ENCODE measurements at places on chromosomes 1 and 21.

GRCh38 chr1:235857756-235858155 is 8.9 kb downstream of the LYST start:
- no peak overlapping the region for H3K27ac ChIP-seq
- no peaks in the 10 kb centered on the region for H3K4me1 ChIP-seq
- no peaks in the 10 kb centered on the region for H3K36me3 ChIP-seq
- DNase-seq: no peak
- no peak overlapping the region for H3K4me3 ChIP-seq

DNA sequence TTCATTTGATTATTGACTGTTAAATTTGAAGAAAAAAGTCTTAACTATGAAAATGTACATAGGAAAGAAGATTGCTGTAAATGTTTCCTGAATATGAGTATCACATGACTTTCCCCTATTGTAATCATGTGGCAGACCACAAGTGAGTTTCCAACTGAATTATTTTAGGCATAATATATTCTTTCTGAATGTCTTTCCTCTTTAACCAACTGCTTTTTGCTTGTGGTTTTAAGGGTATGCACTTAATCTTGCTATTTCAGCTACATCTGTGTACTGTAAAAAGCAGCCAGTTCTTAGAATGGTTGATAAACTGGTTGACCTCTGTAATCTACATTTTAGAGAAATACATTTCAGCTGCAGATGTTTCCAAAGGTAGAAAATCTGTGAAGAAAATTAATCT is 400.7 kb downstream of the NEGR1 start:
- no peaks in the 10 kb centered on the region for H3K27me3 ChIP-seq
- no peaks in the 10 kb centered on the region for H3K4me1 ChIP-seq
- no peak overlapping the region for H3K27ac ChIP-seq
- no peaks in the 10 kb centered on the region for H3K36me3 ChIP-seq
- H3K4me3 ChIP-seq: no peak overlapping the region
- DNase-seq: no peak

- DNase-seq: no peak
- no peaks in the 10 kb centered on the region for H3K4me1 ChIP-seq
- no peaks in the 10 kb centered on the region for H3K36me3 ChIP-seq
- no peak overlapping the region for H3K4me3 ChIP-seq
These were observed 69.6 kb downstream of the UBIAD1 start for GRCh38 chr1:11342621-11343032.

GRCh38 chr1:207088161-207088560 is 499 bp upstream of the C4BPB start:
- no peaks in the 10 kb centered on the region for H3K27me3 ChIP-seq
- no peak overlapping the region for H3K4me3 ChIP-seq
- H3K36me3 ChIP-seq: no peaks in the 10 kb centered on the region
- H3K27ac ChIP-seq: peak overlapping the region; percentile 80

DNA sequence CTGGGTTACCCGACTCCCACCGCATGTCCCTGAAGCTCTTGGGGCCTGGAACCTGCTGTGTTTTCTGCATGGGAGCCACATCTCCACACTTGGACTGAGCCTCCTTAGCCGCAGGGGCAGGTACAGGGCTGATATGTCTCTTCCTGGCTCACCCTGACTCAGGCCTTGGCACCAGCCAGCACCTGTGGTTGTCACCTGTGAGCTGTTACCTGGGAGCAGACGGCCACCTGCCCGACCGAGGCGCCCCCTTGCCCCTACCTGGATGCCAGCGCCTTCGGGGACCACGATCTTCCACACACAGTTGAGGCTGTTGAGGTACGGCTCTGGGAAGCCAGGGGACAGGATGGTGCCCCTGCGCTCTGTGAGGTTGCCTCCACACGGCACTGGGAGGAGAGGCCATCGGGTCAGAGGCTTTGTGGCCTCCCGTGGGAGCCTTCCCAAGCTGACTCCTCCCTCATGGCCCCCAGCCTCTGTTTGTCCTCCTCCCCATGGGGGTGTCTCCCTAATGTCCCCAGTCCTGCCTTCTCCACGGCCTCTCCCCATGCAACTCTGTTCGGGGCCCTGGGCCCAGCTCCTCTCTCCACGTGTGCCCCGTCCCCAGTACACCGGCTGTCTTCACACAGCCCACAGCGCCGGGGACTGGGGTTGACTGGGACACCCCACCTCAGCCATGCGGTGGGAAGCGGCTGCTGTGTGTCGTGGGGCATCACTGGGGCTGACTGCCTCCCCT is 152.0 kb downstream of the ZSCAN20 start:
- no peak overlapping the region for H3K4me3 ChIP-seq
- H3K27me3 ChIP-seq: no peaks in the 10 kb centered on the region
- no peak for DNase-seq
- no peak overlapping the region for H3K27ac ChIP-seq

- peaks cover 43% of the 10 kb centered on the region for H3K4me1 ChIP-seq
- H3K4me3 ChIP-seq: no peak overlapping the region
- DNase-seq: peak; percentile 45
- H3K27ac ChIP-seq: no peak overlapping the region
- no peaks in the 10 kb centered on the region for H3K27me3 ChIP-seq
These were observed 10.8 kb downstream of the SLC45A3 start for GRCh38 chr1:205669341-205670149.

DNA sequence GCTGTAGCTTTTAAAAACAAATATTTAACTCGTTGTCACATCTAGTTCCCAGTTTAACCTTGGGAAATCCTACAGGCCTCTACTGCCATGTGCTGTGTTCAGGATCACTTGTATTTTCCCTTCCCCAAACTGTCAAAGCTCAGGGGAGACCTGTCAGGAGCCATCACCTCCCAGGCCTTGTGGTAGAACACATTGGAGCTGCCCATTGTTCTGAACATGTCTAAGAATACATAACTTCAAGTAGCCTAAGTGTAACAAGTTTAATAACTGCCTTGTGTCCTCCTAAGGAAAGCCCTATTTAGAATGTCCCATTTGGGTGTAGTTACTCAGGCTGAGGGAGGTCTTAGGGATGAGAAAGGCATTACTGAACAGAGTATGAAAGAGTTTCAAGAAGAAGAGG is 28.6 kb upstream of the PIGC start:
- no peaks in the 10 kb centered on the region for H3K27me3 ChIP-seq
- no peak for DNase-seq
- H3K36me3 ChIP-seq: no peaks in the 10 kb centered on the region
- H3K27ac ChIP-seq: no peak overlapping the region

- H3K36me3 ChIP-seq: no peaks in the 10 kb centered on the region
- H3K27me3 ChIP-seq: no peaks in the 10 kb centered on the region
- no peak overlapping the region for H3K27ac ChIP-seq
These were observed 438.3 kb downstream of the CAMTA1 start for GRCh38 chr1:7223334-7224080.

GRCh38 chr1:223872308-223872901 is 26.7 kb upstream of the TP53BP2 start:
- no peak overlapping the region for H3K4me3 ChIP-seq
- no peak for DNase-seq
- no peaks in the 10 kb centered on the region for H3K4me1 ChIP-seq
- no peak overlapping the region for H3K27ac ChIP-seq
- no peaks in the 10 kb centered on the region for H3K27me3 ChIP-seq

- H3K27me3 ChIP-seq: no peaks in the 10 kb centered on the region
- no peak overlapping the region for H3K4me3 ChIP-seq
- DNase-seq: no peak
- no peak overlapping the region for H3K27ac ChIP-seq
These were observed 90.2 kb upstream of the RUNX3 start for GRCh38 chr1:25020173-25020845.

GRCh38 chr1:14999441-14999840 is 154.1 kb upstream of the TMEM51 start:
- no peak overlapping the region for H3K27ac ChIP-seq
- no peaks in the 10 kb centered on the region for H3K27me3 ChIP-seq
- H3K4me1 ChIP-seq: no peaks in the 10 kb centered on the region
- no peak for DNase-seq
- no peak overlapping the region for H3K4me3 ChIP-seq
- no peaks in the 10 kb centered on the region for H3K36me3 ChIP-seq

DNA sequence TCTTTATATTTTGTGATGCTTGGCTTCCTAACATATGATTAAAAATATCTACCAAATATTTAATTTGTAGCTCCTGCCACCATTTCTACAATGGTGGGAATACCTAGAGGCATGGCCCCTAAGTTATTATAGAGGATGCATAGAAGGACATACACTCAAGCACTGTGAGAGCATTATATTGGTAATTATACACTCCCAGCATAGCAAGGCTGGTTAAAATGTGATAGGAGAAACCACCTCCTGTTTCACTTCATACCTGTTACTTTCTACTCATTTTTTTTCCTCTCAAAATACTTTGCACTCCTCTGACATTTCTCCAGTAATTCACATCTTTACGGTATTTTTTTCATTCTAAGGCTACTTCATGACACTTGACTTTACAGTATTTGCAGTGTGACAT is 92.9 kb downstream of the HS2ST1 start:
- H3K4me3 ChIP-seq: no peak overlapping the region
- H3K27me3 ChIP-seq: no peaks in the 10 kb centered on the region
- H3K36me3 ChIP-seq: no peaks in the 10 kb centered on the region
- no peak for DNase-seq
- H3K27ac ChIP-seq: no peak overlapping the region
- H3K4me1 ChIP-seq: no peaks in the 10 kb centered on the region

GRCh38 chr1:67682659-67683197 is 2.3 kb upstream of the GADD45A start:
- peak overlapping the region; percentile 92 for H3K27ac ChIP-seq
- H3K4me1 ChIP-seq: peaks cover 9% of the 10 kb centered on the region
- no peak for DNase-seq
- no peak overlapping the region for H3K4me3 ChIP-seq

- H3K4me1 ChIP-seq: peaks cover 3% of the 10 kb centered on the region
- H3K4me3 ChIP-seq: peak overlapping the region; percentile 74
- no peaks in the 10 kb centered on the region for H3K27me3 ChIP-seq
- H3K27ac ChIP-seq: peak overlapping the region; percentile 40
- no peaks in the 10 kb centered on the region for H3K36me3 ChIP-seq
These were observed 67.5 kb upstream of the CD1D start for GRCh38 chr1:158112994-158113758.

DNA sequence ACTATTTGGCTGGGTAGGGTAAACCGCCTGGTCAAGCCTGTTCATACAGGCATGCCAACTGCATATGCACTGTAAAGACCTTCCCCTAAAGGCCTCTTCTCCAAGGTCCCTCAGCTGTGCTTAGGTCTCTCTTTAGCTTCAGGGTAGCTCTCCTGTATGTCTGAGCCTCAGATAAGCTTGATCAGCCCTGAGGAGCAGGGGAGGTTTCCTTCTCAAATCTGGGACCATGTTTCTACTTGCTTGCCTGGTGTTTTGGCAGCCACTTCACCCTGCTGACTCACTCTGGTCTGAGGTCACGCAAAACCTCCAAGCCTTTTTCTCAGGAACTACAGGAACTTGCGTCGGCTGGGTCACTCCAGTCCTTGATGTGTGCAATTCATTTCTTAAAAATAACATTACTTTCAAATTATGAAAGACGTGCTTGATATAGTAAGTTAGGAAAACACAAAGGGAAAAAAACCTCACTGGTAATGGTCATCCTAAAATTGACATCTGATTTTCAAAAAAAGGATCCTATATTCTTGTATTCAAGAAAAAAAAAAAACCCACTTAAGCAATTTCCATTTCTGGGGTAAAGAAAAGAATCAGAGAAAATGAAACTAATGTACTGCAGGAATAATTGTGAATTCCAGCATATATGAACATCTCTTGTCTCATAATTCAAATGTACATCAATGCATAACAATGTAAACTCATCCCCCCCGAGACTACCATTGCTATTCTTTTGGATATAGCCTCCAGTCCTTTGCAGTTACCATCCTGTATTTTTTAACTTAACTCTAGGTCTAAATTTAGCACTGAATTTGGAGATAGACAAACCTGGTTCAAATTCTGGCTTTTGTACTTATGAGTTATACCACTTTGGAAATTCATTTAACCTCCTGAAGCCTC is 24.8 kb upstream of the RNF19B start:
- no peak overlapping the region for H3K4me3 ChIP-seq
- H3K4me1 ChIP-seq: peaks cover 5% of the 10 kb centered on the region
- peak; percentile 56 for DNase-seq
- peak overlapping the region; percentile 23 for H3K27ac ChIP-seq

DNA sequence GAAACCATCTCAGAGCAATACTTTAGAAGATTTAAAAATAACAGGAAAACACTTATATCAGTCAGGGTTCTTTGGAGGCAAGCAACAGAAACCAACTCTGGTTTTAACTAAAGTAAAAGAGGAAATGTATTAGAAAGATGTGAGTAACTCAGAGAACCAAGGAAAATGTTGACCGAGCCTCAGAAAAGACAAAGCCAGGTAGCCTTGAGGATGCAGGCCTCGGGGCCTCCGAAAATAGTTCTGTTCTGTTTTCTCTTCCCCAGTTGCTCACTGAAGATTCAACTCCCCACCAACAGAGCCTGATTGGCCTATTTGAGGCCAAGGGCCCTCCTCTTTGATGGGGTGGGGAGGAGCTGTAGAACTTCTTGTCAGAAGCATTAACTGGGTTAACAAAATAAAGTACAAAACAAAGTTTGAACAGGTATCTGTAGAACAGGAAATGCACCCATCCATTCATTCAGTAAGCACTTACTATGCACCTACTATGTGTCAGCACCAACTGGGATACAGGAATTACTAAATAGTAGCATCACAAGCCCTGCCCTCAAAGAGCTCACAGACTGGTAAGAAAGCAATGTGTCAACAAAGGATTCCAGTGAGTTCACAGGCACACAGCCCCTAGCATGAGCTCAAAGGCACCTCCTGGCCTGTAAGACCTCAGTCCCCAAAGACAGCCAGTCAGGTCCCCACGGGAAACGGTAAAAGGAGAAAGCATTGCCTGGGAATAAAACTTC is 12.6 kb downstream of the SLAMF8 start:
- no peaks in the 10 kb centered on the region for H3K4me1 ChIP-seq
- no peak for DNase-seq
- H3K4me3 ChIP-seq: no peak overlapping the region

GRCh38 chr1:174740249-174740968 is 259.3 kb upstream of the CACYBP start:
- DNase-seq: no peak
- no peaks in the 10 kb centered on the region for H3K36me3 ChIP-seq
- no peak overlapping the region for H3K4me3 ChIP-seq
- H3K27ac ChIP-seq: no peak overlapping the region

- no peaks in the 10 kb centered on the region for H3K36me3 ChIP-seq
- DNase-seq: no peak
- no peaks in the 10 kb centered on the region for H3K27me3 ChIP-seq
- H3K4me1 ChIP-seq: no peaks in the 10 kb centered on the region
- H3K27ac ChIP-seq: no peak overlapping the region
- no peak overlapping the region for H3K4me3 ChIP-seq
These were observed 71.2 kb downstream of the PCNX2 start for GRCh38 chr1:233224311-233224710.

DNA sequence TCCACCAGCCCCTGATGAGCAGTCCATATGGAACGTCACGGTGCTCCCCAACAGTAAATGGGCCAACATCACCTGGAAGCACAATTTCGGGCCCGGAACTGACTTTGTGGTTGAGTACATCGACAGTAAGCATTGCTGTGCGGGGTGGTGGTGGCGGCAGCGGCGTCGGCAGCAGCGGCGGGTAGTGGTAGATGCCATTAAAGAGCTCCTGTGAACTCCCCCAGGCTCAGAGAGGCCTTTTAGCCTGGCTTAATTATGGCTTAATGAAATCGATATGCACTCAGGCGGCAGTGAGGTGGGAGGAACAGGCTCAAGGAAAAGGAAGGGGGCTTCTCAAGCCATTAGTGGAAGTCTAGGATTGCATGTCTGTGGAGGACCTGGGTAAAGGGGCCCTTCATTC is 41.9 kb upstream of the CNTN2 start:
- H3K36me3 ChIP-seq: no peaks in the 10 kb centered on the region
- no peaks in the 10 kb centered on the region for H3K4me1 ChIP-seq
- H3K4me3 ChIP-seq: no peak overlapping the region
- no peak for DNase-seq
- H3K27ac ChIP-seq: no peak overlapping the region

- H3K4me1 ChIP-seq: peaks cover 6% of the 10 kb centered on the region
- peak overlapping the region; percentile 60 for H3K27ac ChIP-seq
- no peak overlapping the region for H3K4me3 ChIP-seq
- H3K36me3 ChIP-seq: no peaks in the 10 kb centered on the region
- DNase-seq: no peak
- no peaks in the 10 kb centered on the region for H3K27me3 ChIP-seq
These were observed 156.5 kb upstream of the ZNF648 start for GRCh38 chr1:182217967-182218366.

Data from colonic mucosa (tissue), 4 donors.